ENCODE measurements at places on chromosomes 12 and 14.
A peak's percentile ranks its signal among the peaks of the same experiment; 100 is the strongest.

DNA sequence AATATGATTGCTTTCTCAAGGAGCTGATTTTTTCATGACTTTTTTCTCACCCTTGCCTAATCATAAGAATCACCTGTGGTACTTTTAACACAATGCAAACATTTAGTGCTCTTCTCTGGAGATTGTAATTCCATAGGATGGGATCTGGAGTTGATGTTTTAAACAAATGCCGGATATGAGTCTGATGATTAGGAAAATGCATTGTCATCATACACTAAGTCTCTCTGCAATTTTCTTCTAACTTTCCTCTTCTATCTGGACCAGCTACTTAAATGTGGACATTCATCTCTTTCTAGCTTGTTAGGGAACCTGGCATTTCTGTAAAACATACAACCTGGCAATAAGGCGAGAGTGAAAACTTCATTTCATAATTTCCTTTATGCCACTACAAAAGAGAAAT is 23.5 kb downstream of the PMCH start:
- DNase-seq, result no peak

- no peak for DNase-seq
Observed at GRCh38 chr12:74538491-74539258, 1.0 kb downstream of the ATXN7L3B start.

DNA sequence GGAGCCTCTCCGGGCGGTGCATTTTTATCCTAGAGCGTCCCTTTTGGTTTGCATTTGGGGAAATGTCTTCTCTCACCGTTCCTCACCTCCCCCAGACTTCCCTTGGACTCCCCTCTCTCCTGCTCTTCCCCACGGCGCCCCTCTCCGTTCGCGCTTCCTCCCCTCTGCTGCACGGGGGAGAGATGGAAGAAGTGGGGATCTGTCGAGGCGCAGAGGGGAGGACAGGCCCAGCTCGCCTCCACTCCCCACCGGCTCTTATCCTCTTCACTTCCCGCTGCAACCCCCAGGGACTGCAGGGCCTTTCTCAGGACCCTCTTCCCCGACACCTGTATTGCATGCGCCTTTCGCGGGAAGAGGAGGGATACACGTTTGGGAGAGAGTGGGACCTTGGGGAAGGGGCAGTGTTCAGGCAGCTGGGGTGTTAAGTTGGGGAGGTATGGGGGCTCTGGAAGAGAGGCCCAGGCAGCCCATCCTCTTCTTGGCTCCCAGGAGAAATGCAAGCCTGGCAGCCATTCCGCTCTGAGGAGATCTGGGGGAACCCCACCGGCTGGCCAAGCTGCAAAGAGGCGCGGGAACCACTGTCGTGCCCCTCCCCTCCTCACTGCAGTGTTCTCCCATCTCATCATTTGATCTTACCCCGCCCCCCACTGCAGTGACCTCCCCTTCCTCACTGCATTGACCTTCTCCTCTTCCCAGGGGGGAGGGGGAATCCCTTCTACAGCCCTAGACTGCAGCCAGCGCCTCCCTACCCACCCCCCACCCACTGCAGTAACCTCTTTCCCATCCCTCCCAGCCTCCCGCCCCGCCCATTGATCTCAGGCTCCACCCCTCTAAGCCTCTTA is 788 bp downstream of the ENO2 start:
- DNase-seq, result no peak

DNA sequence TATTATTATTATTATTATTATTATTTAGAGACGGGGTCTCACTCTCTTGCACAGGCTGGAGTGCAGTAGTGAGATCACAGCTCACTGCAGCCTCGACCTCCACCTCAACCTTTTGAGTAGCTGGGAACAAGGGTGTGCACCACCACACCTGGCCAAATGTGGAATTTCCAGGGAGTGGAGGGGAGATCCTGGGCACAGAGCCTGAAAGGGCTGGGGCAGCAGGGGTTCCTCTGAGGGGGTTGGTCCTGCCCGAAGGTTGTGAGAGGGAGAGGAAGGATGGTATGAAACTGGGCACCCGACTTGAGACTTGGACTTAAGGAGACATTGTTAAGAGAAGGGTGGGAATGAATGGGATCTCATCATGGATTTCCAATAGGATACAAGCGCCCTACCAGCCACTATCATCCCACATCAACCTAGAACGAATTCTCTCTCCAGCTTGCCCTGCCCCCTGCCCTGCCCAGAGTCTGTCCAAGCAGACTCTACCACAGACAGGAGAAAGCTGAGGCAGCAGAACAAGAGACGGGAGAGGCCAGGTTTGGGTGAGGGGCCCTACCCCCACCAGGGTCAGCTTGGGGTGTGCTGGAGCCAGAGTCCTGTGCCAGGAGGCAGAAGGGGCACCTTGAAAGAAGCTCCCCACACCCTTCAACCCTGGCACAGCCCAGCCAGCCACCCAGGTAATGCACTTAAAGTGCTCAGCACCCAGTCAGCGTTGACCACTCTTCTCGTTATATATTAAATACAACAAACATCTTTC is 2.4 kb upstream of the DYNC1H1 start:
- no peak for DNase-seq

GRCh38 chr12:65894624-65895390 is 70.5 kb downstream of the HMGA2 start:
- DNase-seq, result no peak

DNA sequence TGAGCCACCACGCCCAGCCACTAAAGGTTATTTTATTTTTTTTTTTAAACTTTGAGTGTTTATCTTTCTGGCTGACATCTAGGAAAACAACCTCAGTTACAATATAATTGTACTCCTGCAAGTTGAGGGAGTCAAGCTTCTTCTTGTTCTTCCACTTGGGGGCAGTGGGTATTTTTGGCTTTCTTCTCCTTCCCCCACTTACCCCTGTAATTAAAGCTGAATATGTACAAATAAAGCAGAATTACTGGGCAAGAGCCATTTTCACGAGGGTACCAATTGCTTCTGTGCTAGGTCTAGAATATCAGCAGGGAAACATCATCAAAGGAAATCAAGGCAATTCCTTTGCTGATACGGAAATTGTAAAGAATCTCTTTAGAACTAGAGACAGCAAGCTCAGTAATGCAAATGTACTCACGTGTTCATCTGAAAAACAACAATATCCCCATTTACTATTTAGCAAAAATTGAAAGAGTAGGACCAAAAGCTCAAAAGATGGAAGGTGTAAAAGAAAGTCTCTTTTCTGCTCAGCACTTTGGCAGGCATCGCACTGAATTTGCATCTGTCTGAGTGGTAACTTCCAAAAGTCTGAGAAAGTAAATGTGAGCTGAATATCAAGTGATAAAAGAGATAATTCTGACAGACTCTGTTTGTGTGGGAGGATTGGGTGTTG is 72.8 kb downstream of the TAOK3 start:
- no peak for DNase-seq

GRCh38 chr12:43289426-43289801 is 262.6 kb downstream of the ADAMTS20 start:
- no peak for DNase-seq

- DNase-seq, result no peak
Observed at GRCh38 chr12:132582058-132582420, 28.3 kb downstream of the LRCOL1 start.

- no peak for DNase-seq
Observed at GRCh38 chr12:111276146-111276545, 92.7 kb downstream of the PHETA1 start.

DNA sequence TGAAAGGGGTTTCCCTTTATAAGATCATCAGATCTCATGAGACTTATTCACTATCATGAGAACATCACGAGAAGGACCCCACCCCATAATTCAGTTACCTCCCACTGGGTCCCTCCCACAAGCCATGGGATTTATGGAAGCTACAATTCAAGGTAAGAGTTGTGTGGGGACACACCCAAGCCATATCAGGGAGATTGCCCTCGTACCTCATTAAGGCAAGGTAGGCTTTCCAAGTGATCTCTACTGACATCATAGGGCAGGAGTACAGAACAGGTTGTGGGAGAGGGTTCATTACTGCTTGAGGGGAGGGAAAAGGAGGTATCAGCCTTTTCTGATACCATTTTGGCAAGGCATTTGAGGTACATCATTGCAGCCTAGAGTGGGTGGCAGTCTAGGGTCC is 524.6 kb downstream of the PRKD1 start:
- no peak for DNase-seq

DNA sequence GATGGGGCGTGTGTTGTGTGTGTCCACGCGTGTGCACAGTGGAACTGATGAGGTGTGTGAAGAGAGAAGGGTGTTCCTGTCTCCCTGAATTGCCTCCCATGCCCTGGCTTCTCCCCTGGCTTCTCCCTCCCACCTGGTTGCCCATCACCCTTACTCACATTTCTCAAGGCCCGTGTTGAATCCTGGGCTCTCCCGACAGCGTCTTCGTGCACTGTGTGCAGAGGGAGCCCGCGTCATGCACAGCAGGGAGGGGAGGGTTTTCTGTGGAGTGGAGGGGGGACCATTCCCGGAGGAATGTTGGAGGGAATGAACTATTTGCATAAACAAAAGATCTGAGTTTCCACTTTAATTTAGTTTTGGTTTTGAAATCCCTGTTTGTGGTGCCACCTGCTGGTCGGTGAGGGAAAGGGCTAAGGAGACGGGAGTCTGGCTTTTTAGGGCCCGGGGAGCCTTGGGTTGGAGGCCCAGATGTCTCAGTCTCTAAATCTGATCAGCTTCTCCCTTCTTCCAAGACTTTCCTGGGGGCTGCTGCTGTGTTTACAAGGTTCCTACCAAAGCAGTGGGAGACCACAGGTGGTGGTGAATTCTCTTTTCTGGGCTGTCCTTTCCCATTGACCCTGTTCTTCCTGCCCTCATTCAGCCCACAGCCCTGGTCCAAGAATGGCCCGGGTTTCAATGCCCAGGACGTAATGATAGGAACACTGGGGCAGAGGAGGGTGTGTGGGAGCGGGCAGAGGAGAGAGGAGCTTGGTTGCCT is at the start of gene C1R:
TSS of gene C1R (minus strand) at position 217 of the 757 bp plus-strand sequence. CDS start at position 160, 57 bp downstream.
- peak; percentile 56 for DNase-seq

DNA sequence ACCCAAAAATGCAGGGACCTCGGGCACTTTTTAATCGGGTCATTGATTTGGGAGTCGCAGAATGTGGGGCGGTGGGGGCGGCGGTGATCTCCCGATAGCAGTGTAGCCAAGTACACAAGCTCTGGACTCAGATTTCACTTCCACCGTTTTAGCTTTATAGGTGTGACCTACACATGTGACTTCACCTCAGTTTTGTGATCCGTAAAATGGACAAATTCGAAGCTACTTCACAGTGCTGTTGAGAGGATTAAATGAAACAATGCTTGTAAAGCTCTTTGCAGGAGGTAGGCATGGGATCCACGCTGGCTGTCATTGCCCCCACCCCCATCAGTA is 478 bp downstream of the RITA1 start:
- no peak for DNase-seq

GRCh38 chr12:130592641-130593040 is 123.5 kb downstream of the RIMBP2 start:
- no peak for DNase-seq

GRCh38 chr12:122646517-122647217 is 56.5 kb downstream of the HCAR2 start:
- DNase-seq, result no peak

DNA sequence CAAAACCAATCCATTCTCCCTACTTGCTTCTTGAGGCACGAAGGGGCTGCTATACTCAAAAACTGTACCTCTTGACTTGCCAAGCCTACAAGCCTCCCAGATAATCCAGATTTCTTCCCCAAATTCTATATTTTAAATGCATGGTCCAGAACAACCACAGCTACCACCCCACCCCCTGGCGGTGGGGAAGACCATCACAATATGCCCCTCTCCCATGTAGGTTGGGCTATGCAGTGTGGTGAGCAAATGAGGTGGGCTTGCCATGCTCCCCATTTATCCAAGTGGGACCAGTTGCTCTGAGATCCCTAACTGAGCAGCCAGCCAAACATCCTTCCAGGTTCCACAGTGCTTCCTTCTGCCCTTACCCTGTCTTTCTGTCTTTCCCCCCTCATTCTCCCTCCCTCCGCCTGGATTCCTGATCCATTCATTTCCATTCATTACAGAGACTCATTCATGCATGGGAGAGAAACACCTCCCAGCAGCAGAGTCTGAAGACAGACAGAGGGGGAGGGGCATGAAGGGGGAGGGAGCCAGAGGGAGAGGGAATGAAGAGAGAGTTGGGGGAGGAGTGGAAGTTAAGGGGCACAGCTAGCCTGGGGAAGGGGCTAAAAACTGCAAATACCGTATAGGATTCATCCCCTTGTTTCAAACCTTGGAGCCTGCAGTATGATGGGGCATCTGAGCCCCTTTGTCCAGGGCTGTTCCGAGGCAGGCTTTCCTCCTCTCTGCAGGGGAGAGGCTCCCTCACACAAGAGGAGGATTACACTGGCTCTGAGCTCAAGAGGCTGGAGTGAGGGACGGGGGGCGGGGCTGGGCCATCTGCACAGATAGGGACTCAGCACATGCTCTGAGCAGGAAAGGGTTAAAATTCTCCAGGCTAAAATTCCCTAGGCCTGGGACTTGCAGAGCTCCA is 4.4 kb downstream of the ZNF219 start:
- DNase-seq, result no peak

GRCh38 chr14:23829736-23830471 is 123.7 kb upstream of the DHRS4 start:
- no peak for DNase-seq

GRCh38 chr14:104708606-104709268 is 15.3 kb upstream of the ADSS1 start:
- peak; percentile 99 for DNase-seq

- DNase-seq, result no peak
Observed at GRCh38 chr12:25725931-25726330, 172.8 kb upstream of the LMNTD1 start.
